ENCODE measurements at places on chromosomes 4 and X.

DNA sequence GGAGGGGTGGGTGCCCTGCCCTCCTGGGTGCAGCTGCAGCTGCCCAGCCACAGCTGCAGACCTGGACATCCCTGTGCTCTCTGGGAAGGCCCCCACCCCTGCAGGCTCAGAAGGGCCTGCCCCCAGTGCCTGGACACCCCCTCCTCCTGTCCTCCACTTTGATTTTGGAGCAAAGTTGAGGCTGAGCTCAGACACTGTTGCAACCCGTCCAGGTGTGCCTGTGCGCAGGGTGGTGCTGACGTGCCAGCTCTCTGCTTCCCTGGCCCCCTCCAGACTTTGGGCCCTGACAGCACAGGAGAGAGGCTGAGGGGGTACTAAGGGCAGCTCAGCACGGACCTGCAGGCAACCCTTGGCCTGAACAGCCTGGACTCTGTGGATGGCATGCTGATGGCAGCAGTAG, 750.3 kb downstream of the ARAP2 start:
- no peak for DNase-seq

- no peak for DNase-seq
These were observed 29.1 kb upstream of the TRO start for GRCh38 chrX:54891573-54891972.

DNA sequence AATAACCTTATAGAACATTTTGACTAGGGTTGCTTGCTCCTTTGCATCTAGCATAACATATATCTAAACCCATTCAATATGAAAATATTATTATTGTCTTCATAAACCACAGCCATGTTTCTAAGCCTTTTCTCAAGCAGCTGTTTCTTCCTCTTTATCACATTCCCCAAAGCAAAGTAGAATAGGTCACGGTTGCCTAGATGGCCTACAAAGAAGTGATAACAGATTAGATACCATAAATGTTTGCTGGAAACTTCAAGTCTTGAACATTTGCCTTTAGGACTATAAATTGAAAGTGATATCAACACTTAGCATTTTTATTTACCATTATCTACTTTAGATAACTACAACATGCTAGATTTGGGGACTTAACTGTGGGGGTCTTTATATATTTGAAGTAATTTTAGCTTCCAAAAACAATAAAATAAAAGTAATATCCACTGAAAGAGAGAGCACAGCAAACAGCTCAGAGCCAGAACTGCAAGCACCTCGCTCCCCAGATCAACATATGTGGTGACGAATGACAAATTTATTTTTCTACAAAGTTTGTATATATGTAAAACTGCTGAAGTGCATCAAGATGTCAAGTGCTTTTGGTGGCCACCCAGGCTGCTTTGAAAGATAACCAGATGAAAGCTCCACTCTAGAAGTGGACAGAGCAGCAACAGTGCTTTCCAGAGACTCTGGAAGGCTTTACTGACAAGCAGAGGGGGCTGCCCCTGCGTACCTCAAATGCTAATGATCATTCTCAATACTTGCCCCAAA, 8.0 kb downstream of the HHIP start:
- no peak for DNase-seq

DNA sequence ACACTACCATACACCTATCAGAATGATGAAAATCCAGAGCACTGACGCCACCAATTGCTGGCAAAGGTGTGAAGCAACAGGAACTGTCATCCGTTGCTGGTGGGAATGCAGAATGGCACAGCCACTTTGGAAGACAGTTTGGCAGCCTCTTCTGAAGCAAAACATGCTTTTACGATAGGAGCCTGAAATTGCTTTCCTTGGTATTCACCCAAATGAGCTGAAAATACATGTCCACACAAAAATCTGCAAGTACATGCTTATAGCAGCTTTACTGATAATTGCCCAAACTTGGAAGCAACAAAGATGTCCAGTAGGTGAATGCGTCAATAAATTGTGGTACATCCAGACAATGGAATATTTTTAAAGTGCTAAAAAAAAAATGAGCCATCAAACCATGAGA, 322.8 kb upstream of the FAT1 start:
- DNase-seq: no peak

DNA sequence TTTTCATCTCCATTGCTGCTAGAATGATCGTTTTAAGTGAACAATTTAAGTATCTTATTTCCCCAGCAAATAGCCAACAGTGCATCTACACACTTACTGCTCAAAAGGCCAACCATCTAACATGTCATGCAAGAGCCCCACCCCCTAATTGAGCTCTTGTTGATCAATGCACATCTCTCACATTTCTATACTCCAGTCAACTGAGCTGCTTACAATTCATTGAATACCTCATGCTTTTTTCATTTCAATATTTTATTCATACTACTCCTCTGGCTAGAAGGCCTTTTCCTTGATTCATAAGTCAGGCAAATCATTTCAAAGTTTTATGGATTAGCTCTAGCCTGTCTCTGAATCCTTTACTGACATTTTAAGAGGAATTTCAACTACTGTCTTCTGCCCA, 79.0 kb upstream of the WDR17 start:
- DNase-seq: no peak

GRCh38 chr4:164731827-164732474, 22.0 kb upstream of the SMIM31 start:
- peak; percentile 0 for DNase-seq

GRCh38 chr4:183182873-183183725, 84.0 kb downstream of the WWC2 start:
- DNase-seq: no peak

DNA sequence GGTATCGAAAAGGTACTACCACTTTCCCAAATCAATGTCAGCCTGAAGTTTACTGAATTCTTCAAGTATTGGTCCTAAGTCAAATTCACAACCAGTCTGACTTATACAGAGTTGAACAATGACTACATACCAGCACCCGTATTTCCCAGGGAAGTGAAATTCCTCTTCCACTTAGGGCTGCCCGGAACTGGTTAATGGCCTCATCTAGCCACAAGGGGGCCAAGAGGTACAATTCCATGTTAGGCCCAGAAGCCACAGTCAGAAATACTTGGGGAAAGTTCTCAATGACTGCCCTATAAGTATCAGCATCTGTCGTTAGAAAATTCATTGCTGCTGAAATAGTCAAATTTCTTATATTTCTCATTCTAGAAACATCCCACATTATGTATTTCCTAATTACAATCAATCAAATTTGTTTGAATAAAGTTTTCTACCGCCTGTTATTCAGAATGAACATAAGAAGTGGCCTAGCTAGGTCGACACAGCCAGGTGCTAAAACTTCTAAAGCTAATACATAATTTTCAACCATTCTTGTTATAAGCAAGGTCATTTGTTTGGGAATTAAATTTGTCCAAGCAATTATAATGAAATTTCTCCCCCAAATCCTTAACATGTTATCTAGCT, 5.6 kb upstream of the PCDH7 start:
- DNase-seq: no peak

- no peak for DNase-seq
These were observed 1027.3 kb downstream of the PCDH18 start for GRCh38 chr4:136505020-136505419.

GRCh38 chr4:2331043-2331420, 69.1 kb upstream of the MXD4 start:
- no peak for DNase-seq

DNA sequence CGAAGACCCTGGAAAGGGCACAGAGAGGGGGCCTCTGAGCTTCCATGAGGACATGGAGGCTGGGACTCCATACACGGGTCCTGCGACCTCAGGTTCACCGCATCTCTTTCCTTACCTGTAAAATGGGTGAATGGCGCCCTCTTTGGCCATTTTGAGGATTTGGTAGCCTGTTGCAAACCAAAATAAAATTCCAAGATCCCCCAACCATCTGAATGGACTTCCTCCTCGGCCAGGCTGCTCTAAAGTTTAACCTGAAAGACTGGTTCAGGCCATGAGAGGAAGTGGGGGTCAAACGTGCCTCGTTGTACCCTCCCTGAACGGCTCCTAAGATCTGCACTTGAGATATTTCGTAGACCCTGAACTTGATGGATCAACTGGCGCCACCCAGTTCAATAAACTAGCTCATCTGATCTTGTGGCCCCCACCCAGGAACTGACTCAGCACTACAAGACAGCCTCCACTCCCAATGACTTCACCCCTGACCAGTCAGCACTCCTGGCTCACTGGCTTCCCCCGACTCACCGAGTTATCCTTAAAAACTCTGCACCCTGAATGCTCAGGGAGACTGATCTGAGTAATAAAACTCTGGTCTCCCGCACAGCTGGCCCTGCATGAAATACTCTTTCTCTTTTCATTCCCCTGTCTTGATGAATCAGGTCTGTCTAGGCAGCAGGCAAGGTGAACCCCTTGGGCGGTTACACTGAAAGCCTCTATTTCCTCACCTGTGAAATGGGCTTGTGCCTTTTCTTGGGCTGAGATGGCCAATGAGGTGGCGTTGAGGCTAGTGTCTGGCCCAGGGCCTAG, 32.9 kb upstream of the GPR78 start:
- no peak for DNase-seq

- DNase-seq: no peak
These were observed 139.7 kb downstream of the TSPAN5 start for GRCh38 chr4:98518559-98519267.

GRCh38 chr4:125985856-125986255, 671.1 kb downstream of the FAT4 start:
- DNase-seq: no peak

DNA sequence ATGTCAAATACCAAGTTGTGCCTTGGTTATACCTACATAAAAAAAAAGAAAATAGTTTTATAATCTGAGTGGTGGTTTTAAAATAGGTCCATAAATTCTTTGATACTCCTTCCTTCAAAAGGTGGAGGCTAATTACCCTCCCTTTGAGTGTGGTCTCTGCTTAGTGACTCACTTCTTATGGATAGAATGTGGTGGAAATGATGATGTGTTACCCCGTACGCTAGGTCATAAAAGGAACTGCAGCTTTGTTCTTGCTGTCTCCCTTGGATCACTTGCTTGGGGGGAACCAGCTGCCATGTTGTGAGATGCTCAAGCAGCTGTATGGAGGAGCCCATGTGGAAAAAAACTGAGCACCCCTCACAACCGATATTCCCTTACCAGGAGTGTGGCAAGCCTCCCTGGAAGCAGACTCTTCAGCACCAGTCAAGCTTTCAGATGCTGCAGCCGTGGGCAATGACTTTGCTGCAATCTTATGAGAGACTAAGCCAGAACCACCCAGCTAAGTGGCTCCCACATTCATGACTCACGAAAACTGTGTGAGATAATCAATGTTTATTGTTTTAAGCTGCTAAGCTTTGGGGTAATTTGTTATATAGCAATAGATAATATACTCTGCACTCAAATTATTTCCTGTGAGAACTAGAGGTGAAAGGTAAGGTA, 195.0 kb upstream of the GATB start:
- DNase-seq: no peak

GRCh38 chr4:33184657-33185290, 2464.6 kb downstream of the PCDH7 start:
- no peak for DNase-seq

- no peak for DNase-seq
These were observed 18.2 kb downstream of the RAI2 start for GRCh38 chrX:17842769-17843525.

- no peak for DNase-seq
These were observed 32.0 kb upstream of the STS start for GRCh38 chrX:7115557-7115956.

GRCh38 chr4:173057901-173058300, 110.7 kb upstream of the GALNT7 start:
- DNase-seq: no peak

GRCh38 chrX:110037178-110037577, 34.3 kb downstream of the TMEM164 start:
- DNase-seq: no peak

DNA sequence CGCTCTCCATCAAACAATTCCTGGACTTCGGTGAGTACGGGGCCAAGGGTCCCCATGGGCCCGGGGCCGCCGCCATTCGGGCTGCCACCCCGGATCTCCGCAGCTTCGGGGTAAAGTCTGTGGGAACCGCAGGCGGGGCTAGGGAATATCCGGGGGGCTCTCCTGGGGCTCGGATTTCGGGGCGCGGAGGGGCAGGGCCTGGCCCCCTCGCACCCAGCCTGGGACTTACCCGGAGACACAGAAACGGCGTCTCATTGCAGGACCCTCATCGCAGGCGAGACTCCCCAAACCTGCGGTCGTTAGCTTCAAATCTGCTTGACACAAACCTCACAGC, 413 bp downstream of the PDK3 start:
- no peak for DNase-seq

- DNase-seq: no peak
These were observed 281.0 kb downstream of the BMPR1B start for GRCh38 chr4:95038791-95039190.

Data from stimulated activated CD8-positive, alpha-beta memory T cell treated with anti-CD3 and anti-CD28 coated beads, Interleukin-15, amount 100 ng/mL, for 24 hours (primary cell).